ENCODE measurements at places on chromosomes 6 and 20.

- peak; percentile 70 for DNase-seq
Observed at GRCh38 chr6:53862662-53863462, 68.1 kb downstream of the LRRC1 start.

- DNase-seq: no peak
Observed at GRCh38 chr6:79137671-79138070, 59.6 kb upstream of the PHIP start.

DNA sequence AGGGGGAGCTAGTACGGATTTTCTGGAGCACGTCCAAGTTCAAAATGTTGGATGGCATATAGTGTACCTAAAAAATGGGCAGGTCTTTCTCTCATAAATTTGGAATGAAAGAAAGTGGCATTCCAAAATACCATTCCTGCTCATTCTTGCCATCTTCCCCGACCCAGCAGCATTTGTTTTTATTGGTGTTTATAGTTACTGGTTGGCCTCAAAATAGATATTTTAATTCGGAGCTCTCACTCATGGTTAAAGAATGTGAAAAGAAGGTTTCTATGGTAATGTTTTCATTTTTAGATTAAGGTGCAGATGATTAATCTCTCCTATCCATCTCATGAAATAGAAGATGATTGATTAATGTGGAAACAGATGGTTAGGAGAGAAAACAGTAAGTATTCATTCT lies 204.5 kb downstream of the HIVEP2 start:
- DNase-seq: no peak

DNA sequence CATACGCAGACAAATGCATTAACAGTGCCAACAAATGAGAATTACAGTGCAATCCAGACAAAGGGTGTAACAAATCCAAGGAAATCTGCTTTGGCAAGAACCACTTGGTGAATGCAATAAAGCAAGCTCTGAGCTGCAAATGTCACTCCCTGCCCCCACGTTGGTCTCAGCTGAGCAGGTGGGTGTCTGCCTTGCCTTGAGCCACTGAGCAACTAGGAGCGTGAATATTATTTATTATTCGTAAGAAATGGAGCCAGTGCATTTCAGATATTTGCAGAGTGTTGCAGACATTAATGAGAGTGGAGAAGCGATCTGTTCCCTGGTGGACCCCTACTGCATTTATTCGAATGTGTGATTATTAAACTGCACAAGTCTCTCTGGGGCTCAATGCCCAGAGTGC lies 36.6 kb upstream of the F13A1 start:
- DNase-seq: no peak

DNA sequence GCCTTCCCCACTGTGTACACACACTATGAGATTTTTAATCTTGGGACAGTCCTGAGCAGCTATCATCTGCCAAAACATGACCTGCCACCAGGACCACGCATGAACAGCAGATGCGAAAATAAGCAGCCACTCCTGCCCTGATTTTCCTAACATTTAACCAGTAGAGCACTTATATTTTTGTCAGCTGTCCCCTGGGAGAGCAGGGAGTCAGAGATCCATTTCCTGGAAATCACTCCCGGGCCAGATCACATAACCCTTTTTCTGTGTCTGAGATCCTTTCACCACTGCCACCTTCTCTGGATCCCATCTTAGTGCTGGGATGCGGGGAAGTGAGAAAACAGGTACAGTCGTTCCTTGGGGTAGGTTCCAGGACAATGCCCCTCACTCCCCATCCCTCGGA lies 5.7 kb downstream of the SDCBP2 start:
- DNase-seq: no peak

DNA sequence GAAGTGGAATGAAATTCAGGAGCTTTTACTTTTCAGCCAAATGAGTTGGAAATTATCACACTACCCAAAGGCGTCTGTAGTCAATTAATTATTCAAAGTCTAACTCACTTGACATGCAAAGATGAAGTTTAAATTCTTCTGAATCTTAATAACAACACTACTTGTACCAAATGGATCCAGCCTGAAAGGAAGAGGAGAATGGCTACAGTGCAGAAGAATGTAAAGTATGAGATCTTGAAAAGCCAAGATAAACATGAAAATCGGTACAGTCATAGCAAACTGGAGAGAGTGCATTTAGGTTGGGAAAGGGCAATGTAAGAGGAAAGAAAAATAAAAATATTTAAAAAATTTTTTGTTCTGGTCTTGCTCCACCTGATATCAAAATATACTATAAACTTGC lies 195.5 kb downstream of the SIM1 start:
- DNase-seq: peak; percentile 29

GRCh38 chr6:108732091-108732870 lies 115.9 kb upstream of the ARMC2 start:
- DNase-seq: peak; percentile 79

GRCh38 chr6:7953753-7954152 lies 43.2 kb upstream of the TXNDC5 start:
- DNase-seq: no peak

GRCh38 chr6:1970151-1970561 lies 275.2 kb downstream of the GMDS start:
- DNase-seq: no peak

DNA sequence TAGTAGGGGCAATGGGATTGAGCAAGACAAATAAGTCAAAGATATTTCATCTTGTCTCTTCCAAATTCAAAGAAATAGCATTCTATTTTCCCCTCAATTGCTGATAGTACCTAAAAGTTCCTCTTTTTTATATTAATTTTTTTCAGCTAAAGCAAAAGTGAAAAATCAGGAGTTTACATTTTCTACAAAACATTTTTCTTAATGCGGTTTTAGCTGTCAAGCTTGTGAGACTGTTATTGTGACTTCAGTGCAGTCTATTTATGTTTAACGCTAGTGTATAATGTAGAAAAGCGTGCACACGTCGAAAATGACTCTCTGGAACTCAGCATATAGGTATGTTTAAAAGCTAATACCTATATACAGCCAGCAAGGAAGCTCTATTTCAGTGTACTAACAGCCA lies 119.8 kb downstream of the BTBD3 start:
- no peak for DNase-seq

- no peak for DNase-seq
Observed at GRCh38 chr6:99347804-99348203, 1.7 kb downstream of the FAXC start.

- DNase-seq: no peak
Observed at GRCh38 chr20:39259010-39259803, 297.1 kb downstream of the DHX35 start.

DNA sequence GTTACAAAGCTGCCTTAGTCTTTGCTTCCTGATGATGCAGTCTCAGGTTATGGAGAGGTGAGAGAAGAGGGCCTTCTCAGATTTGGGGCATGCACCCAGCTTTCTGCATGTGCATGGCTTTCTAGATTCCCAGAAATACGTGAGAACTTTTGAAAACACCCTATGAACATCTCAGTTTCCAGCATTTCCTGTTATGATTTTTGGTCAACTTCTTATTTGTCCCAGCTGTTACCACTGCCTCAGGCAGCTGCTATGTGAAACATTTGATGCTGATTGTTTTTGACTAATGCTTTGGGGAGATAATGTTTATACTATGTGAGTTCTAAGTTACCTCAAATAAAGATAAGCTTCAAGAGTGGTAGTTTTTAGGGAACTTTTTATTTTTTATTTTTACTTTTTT lies 9.5 kb upstream of the SNAP25 start:
- no peak for DNase-seq

- DNase-seq: no peak
Observed at GRCh38 chr6:137496909-137497720, 2.9 kb upstream of the OLIG3 start.

DNA sequence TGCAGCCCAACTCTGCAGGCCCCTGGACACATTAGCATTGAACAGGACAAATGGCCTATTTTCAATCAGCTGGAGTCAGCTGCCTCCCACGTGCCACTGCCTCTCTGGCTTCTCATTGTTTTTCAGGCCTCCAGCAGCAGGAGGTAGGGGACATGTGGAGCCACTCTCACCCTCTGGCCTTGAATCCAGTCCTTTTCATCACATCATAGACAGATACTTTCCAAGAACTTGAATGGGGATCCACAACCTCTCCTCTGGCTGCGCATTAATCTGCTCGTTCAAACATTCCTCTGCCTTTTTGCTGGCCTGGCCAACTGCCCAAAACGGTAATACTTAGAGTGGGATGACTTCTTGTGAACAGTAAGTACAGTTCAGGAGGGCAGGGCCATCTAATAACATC lies 592.3 kb downstream of the PKHD1 start:
- no peak for DNase-seq

GRCh38 chr20:61099806-61100205 lies 152.3 kb upstream of the CDH4 start:
- no peak for DNase-seq

- peak; percentile 72 for DNase-seq
Observed at GRCh38 chr6:14200047-14200446, 82.5 kb downstream of the CD83 start.

GRCh38 chr20:32984631-32985354 lies 19.4 kb downstream of the SUN5 start:
- no peak for DNase-seq

All from epithelial cell of esophagus (primary cell).